ENCODE measurements at places on chromosomes 5 and 9.
A peak's percentile ranks its signal among the peaks of the same experiment; 100 is the strongest.

DNA sequence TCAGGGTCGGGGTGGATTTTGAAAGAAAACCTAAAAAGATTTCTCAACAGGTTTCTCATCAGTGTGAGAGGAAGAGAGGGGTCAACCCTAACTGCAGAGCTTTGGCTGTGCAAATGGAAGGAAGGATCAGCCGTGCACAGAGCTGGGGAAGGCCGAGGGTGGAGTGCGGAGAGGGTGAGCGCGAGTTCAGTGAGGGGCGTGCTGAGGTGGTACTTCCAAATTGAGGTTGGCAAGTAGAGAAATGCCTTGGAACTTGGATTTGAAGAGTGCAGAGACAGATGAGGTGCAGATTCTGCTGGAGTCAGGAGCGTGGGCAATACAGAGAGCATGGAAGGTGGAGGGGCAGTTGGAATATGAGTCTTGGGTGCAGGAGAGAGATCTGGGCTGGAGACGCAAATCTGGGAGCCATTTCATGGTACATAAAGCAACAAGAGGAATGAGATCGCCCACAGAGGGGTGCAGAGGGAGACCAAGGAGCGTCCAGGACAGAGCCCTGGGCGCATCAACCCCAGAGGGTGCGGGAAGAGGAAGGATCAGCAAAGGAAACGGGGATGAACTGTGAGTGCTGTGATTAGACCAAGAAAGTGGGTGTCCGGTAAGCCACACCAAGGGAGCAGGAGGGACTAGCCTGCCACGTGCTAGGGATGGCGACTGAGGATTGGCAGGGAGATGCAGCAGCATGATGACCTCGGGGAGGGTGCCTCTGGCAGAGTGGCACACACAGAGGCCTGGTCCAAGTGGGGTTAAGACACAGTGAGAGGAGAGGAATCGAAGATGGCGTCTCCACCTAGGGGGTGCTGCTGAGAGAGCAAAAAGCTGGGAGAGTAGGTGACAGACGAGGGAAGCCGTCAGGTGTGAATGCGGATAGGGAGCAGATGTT lies 105.8 kb downstream of the ADAMTS2 start:
- DNase-seq = peak; percentile 6

GRCh38 chr5:78604689-78605285 lies 43.8 kb downstream of the LHFPL2 start:
- DNase-seq = no peak

DNA sequence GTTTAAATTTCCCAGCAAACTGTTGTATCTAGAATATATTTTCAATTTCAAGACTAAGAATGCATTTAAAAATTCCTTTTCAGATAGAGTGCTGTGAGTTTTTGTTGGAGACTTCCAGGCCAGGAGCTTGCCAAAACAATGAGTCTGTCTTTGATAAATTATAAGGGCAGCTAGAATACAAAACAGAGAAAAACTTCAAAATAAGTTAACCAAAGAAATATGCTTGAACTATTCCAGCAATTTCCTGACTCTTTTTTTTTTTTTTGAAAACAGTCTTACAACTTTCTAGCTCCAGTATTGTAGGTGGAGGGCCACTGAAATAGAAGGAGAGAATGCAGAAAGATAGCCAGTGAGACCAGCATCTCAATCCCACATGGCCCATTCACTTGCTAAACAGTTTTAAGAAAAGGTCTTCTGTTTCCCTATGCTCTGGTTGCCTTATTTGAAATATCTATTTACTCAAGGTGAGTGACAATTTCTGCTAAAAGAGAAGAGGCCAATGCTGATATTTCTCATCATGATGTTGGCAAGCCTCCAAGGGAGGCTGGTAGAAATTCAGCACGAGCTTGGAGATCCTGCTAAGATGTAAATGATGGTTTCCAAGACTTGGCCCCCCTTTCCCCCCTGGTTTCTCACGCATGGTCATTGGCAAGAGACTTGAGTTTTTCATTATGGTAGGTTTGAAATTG lies 103.2 kb downstream of the USP20 start:
- no peak for DNase-seq

- DNase-seq = no peak
These were observed 101.1 kb upstream of the ZNF366 start for GRCh38 chr5:72608297-72608696.

DNA sequence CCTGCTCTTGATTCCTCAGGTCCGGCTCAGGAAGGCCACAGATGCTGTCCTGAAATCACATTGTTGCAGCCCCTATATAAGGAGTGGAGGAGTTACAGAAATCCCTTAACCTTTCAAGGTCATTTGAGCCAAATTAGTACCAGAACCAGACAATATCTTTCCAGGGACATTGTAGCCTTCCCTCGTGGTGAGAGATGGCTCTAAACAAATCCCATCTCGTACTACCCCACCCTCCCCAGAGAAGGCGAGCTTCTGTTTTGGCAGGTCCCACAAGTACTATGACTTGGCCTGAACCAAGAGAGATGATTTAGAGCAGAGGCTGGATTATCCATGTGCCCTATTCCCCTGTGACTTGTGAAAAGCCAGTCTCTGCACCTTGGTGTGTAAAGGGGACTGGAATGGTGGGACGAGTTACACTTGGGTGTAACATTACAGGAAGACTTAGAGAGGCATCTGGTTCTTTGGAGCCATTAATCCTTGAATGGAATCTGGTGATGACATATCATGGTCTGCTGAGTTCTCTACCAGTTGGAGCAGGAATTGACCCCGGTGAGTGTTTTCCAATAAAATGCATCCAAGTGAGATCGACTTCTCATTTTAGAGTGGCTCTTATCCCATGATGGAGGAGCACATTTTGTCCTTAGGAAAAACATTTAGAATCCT lies at the start of gene FAM240B:
Gene FAM240B, minus strand, starts transcription at position 51 of the 663 bp plus-strand sequence. CDS start 16,134 bp downstream, outside the sequence.
- DNase-seq = no peak

DNA sequence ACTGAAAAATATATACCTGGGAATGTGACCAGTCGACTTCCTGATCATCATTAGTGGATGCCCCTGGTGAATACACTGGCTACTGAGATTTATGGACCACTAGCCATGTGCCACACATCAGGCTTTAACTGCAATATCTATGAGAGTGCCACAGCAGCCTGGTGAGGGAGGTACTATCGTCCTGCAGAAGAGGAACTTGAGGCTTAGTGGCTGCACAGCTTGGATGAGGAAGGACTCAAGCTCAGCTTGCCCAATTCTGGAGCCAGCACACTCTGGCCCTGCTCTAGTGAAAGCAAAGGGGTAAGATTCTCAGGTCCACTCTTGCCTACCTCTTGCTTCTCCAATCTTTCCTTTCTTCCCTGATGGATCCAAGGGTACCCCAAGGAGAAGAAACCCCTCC lies 129.3 kb downstream of the ENTREP1 start:
- no peak for DNase-seq

DNA sequence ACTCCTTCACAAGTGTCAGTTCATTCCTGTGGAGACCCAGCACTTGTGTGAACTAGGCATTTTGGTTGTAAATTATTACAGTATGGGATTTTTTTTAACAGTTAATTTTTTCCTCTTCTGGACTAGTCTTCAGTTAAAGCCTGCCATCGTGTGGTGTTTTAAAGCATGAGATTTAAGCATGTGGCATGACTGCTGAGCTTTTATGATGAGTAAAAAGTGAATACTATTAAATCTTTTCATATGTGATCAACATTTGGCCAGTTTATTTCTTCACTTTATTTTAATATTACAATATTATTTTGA lies 25.0 kb downstream of the LMNB1 start:
- DNase-seq = no peak

DNA sequence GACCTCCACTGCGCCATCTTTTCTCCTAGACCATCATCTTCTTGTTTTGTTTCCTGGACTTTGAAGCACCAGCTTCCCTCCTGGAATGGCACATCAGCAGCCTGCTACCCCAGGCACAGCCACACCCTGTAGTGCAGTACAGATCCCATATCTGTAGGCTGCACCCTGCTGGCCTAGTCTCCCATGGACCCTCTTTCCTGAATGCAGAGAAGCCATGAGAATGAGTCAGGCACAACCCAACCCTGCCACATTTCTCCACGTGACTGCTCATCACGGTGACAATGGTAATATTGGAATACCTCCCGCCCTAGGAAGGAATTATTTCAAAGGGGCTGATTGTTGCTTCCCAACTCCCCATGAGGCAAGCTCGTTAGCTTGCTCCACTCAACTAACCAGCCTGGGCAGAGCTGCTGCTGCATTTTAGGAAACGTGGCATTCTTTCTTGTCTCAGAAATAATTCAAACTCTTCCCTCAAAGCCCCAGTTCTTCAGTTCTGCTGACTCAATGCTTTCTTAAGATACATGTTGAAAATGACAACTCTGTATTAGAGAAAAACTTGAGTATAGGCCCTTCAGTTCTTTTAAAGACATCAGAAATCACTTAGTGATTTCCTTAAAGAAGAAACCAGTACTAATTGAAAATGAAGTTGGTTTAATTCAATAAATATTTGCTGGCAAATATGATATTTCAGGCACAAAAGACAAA lies 328.1 kb downstream of the MLLT3 start:
- no peak for DNase-seq

DNA sequence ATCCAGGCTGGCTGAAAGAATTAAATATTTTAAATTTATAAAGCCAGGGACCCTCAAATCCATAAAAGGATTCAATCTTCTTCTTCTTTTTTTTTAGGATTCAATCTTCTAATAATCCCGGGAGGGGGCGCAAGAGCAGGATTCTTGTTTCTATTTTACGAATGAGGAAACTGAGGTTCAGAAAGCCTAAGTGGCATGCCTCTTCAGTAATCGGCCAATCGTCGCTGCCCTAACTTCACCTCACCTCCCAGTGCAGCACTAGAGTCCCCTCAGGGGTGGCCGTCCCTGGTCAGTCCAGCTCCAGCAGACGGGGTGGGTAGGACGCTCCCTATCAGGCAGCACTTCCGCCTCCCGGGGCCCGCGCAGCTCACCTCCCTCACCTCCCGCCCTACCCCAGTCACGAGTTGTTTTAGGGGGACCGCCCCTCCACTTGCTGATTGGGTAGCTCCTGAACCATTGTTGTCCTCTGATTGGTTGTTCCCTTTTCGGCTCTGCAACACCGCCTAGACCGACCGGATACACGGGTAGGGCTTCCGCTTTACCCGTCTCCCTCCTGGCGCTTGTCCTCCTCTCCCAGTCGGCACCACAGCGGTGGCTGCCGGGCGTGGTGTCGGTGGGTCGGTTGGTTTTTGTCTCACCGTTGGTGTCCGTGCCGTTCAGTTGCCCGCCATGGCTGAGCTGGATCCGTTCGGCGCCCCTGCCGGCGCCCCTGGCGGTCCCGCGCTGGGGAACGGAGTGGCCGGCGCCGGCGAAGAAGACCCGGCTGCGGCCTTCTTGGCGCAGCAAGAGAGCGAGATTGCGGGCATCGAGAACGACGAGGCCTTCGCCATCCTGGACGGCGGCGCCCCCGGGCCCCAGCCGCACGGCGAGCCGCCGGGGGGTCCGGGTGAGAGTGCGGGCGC lies at the start of gene CLTA:
Gene CLTA, plus strand, starts transcription at position 534 of the 902 bp plus-strand sequence. Its CDS starts 136 bp downstream, at position 670.
- DNase-seq = peak; percentile 97

DNA sequence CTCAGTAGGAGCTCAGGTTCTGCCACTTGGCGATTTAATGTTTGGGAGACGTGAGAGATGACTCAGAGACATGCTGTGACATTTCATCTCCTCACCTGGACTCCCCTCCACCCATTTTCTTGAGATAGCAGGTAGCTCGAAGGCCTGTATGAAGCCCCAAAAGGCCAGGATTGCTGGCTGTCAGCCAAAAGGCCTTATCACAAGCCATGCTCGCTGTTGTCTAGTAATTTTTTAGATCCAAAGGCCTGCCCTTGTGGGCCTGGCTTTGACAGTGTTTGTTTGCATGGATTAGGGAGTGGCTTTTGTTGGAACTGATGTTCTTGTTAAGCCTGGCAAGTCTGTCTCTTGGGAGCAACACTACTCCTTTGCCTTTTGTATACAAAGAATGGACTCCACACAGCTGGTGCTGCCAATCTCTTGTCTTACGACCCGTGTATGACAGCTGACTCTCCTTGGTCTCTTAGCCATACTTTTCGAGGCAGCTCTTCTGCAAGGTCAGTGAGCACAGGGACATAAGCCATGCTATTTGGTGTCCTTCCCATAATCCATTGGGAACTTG lies 22.7 kb downstream of the CAVIN4 start:
- no peak for DNase-seq

DNA sequence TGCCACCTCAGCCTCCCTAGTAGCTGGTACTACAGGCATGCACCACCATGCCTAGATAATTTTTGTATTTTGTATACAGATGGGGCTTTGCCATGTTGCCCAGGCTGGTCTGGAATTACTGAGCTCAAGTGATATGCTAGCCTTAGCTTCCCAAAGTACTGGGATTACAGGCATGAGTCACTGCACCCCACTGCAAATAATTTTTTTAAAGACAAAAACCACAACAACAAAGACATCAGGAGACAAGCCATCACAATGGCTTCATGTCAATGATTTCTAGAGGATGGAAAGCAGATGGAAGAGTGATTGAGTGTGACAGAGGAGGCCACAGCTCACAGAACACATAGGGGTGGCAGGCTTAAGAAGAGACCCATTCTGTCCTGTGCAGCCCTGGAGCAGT lies 97.9 kb upstream of the PCSK1 start:
- DNase-seq = no peak

GRCh38 chr9:127580366-127580765 lies 31.7 kb upstream of the STXBP1 start:
- no peak for DNase-seq

DNA sequence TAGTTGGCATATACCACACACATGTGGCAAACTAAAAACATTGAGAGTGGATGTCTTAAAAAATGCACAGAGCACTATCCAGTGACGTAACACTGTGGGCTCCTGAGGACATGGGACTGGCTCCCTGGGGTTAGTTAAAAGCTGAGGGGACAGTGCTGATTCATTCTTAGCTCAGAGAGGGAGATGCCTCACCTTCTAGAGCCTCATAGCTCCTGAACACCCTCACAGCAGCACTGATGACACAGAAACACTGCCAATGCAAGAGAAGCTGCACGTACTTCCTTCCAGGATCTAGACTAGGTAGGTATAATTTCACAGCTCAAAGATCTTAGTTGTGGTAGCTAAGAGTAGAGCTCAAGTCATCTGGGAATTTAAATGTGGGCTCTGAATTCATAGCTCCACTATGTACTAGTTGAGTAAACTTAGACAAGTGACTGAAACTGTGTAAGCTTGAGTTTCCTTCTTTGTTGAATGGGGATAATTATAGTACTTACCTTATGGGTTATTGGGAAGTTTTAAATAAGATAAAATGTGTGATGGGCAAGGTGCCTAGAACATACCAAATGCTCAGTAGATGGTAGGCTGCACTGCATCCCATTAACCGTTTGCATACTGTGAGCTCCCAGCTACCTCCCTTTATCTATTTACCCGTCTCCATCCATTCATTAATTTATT lies 279.9 kb downstream of the ASTN2 start:
- no peak for DNase-seq
